NCI-H1092 treated with DMSO at 0.1 percent for 48 hours (cell line): ENCODE measurements at places on chromosomes 2 and 18.

DNA sequence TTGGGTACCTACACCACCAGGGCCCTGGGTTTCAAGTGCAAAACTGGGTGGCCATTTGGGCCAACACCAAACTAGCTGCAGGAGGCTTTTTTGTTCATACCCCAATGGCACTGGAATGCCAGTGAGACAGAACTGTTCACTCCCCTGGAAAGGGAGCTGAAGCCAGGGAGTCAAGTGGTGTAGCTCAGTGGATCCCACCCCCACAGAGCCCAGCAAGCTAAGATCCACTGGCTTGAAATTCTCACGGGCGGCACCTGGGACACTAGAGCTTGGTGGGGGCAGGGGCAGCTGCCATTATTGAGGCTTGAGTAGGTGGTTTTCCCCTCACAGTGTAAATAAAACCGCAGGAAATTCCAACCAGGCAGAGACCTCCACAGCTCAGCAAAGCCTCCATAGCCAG is 46.0 kb upstream of the FAM110C start:
- no peak for DNase-seq

- no peak for DNase-seq
Measured at GRCh38 chr2:10478916-10479315, 30.8 kb upstream of the ODC1 start.

DNA sequence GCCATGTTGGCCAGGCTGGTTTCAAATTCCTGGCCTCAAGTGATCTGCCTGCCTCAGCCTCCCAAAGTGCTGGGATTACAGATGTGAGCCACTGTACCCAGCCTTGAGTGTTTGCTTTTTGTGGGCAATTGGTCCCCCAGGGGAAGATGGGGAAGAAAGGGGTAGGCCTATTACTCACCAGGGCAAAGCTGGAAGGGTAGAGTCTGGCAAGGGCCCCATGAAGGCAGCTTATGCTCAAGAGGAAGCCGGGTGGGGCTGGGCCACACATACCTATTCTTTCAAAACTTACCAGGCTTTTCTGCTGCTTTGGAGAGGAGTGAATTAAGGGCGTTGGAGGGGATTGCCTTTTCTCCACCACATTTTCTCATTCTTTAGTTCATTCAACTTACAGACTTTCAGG is 24.5 kb upstream of the CD28 start:
- DNase-seq, result no peak

DNA sequence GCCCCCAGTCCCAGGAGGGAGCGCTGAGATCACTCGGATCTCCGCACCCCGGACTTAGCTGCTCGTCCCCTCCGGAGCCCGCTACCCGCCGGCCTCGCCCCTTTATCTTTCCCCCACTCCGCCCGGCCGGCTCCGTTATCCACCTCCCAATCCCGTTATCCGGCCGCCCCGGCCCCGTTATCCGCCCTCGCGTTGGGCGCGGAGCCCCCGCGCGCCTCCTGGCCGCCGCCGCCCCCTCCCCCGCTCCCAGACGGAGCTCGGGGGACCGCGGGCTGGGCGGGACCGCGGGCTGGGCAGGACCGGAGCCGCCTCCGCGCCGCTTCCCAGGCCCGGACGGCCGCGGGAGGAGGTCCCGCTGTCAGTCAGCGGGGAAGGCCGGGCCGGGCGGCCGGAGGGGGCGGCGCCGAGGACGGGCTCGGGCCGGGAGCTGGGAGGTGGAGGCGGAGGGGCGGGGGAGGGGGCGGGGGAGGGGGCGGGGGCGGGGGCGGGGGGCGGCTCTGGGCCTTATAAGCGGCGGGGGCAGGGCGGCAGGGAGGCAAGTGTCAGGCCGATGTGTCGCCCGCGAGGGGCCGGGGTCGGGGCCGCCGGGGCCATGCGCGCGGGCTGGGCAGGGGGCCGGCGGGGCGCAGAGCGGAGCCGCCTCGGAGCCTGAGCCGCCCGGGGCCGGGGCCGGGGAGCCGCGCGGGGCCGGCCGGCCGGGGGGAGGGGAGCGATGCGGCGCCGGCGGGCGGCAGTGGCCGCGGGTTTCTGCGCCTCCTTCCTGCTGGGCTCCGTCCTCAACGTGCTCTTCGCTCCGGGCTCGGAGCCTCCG is at the start of gene PKDCC:
Gene PKDCC, plus strand, starts transcription at position 534 of the 811 bp plus-strand sequence. Its CDS starts 179 bp downstream, at position 713.
- DNase-seq, result peak; percentile 4

- DNase-seq, result no peak
Measured at GRCh38 chr2:150931451-150931850, 330.2 kb downstream of the RBM43 start.

DNA sequence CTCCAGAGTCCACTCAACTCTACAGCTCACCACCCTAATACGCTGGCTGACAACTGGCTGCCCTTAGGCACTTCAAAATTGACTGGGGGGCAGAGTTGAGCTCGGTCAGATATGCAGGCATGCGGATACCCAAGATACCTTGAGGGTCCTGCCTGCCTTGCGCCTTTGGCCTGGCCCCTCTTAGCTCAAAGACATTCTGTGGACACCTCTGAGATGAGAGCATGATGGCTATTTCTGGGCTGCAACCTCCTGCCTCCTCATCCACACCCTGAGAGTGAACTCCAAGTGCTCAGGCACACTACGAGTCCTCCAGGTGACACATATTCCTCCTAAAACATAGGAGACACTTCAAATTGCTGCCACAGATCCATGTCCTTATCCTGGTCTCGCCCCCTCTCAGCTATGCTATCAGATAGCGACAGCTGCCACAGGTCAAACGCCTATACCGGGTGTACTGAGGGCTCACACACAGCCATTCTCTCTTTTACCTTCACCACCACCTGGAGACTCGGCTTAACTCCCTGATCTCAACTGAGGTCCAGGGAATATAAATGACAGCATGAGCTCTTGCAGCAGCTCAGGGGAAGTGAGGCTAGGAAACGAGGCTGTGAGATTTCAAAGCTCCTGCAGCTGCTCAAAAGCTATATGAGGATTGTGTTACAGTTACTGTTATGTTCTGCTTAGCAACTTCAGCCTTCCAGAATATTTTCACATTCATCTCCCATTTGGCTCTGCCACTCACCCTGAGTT is 60.5 kb upstream of the TEX51 start:
- DNase-seq, result no peak

DNA sequence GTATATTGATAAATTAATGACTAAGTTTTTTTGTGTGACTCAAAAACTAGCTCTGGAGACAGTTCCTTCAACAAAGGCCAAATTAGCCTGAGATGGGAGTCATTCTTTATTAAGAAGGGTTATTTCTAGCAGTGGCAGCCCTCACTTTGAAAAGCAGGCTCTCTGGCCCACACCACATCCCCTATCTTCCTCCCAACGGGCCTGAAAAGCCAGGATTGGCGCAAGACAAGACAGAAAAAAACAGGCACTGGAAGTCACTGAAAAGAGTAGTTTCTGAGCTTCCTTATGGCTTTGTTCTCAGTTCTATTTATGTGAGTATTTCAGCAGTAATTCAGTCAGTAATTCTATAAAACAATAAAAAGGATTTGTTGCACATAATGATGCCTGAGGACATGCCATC is 149.0 kb downstream of the LAMA3 start:
- no peak for DNase-seq

DNA sequence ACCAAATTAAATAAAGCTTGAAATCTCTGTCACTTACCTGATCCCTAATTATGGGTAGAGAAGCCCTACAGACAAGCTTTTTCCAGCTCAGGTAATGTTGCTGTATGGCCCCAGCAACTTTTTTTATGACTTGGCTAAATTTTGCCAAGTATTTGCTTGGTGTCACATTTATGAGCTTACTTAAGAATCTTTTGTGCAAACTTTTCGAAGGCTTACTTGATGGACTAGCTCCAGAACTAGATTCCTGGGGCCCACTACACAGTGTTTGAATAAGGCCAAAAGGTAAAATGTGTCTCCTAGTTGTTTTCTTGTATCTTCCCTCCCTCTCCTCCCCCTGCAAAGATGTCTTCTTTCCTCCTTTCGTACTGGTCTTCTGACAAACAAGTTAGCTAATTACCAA is 257.9 kb downstream of the OSR1 start:
- no peak for DNase-seq

GRCh38 chr2:141565597-141565996 is 565.2 kb downstream of the LRP1B start:
- DNase-seq, result no peak

DNA sequence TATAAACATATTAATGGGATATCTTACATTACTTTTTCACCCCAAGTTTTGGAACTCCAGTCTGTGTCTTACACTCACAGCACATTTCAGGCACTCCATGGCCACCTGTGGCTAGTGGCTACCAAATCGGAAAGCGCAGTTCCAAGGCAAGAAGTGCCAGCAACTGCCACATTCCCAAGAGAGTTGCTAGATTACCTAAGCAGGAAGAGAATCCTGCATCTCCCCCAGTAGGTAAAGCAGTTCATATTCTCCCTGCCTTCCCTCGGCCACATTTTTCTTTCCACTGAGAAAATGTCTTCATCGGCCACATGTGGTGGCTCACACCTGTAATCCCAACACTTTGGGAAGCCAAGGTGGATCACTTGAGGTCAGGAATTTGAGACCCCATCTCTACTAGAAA is 62.8 kb downstream of the MEX3C start:
- no peak for DNase-seq

- no peak for DNase-seq
Measured at GRCh38 chr18:60936101-60936500, 397.1 kb upstream of the CDH20 start.

GRCh38 chr2:118683460-118683859 is 164.0 kb downstream of the EN1 start:
- no peak for DNase-seq

DNA sequence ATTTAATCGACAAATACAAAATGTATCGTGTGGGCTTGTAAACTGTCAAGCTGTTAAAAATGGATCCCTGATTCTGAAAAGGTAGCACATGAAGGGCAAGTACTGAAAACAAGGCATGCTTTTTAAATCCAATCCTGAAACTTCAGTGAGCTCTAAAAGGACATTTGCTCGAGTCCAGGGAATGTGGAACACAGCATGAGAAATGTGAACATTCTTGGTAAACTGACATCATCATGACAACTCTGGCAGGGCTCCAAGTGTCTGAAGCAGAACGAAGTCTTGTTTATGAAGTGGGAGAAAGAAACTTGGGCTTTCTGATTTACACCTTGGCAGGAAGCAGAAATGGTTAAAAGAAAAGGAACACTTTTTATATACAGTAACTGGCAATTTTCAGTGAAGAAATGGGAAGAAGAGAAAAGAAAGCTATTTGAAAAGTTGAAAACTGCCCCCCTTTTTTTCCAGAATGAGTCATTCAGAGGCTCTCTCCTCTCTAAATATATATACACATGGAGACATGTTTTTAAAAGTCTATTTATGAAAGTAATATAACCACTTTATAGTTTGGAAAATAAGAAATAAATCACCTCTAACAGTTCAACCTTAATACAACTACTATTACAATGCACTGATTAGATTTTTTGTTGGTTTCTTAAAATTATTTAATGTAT is 120.8 kb downstream of the GAREM1 start:
- DNase-seq, result no peak

DNA sequence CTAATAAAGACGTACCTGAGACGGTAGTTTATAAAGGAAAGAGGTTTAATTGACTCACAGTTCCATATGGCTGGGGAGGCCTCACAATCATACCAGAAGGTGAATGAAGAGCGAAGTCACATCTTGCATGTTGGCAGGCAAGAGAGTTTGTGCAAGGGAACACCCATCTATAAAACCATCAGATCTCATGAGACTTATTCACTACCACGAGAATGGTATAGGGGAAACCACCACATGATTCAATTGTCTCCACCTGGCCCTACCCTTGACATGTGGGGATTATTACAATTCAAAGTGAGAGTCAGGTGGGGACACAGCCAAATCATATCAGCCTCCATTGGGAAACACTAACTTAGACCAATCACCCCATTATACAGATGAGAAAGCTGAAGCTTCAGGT is 81.4 kb downstream of the SKA1 start:
- no peak for DNase-seq

DNA sequence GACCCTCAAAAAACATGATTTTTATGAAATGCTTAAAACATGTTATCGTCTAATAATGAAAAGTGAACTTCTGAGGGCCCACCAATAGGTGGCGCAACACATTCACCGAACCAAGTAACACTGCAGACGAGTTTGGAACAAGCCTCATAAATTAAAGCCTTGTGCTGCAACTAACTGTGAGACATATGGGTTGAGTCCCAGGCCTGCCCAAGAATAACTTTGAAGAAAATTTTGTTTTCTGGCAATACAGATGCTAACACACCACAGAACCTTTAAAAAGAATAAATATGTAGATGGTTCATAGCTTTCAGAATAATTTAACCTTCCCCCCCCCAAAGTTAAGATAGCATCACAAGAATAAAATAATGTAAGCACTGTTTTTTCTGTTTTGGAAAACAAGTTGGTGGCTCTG is 285.9 kb downstream of the RNF144A start:
- DNase-seq, result peak; percentile 53

GRCh38 chr2:219417374-219417773 is 803 bp upstream of the DES start:
- DNase-seq, result no peak

GRCh38 chr18:59481436-59481835 is 122.4 kb upstream of the LMAN1 start:
- DNase-seq, result no peak

DNA sequence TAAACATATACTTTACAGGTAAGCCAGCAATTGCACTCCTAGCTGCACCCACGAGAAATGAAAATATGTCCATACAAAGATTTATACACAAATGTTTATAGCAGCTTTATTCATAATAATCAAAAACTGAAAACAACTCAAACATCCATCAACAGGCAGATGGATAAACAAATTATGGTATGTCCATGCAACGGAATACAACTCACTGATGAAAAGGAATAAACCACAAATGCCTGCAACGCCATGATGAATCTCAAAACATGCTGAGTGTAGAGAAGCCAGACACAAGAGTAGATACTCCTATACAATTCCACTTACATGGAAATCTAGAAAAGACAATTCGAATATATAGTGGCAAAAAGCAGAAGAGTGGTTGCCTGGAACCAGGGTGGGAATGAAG is 76.0 kb downstream of the EPAS1 start:
- no peak for DNase-seq

DNA sequence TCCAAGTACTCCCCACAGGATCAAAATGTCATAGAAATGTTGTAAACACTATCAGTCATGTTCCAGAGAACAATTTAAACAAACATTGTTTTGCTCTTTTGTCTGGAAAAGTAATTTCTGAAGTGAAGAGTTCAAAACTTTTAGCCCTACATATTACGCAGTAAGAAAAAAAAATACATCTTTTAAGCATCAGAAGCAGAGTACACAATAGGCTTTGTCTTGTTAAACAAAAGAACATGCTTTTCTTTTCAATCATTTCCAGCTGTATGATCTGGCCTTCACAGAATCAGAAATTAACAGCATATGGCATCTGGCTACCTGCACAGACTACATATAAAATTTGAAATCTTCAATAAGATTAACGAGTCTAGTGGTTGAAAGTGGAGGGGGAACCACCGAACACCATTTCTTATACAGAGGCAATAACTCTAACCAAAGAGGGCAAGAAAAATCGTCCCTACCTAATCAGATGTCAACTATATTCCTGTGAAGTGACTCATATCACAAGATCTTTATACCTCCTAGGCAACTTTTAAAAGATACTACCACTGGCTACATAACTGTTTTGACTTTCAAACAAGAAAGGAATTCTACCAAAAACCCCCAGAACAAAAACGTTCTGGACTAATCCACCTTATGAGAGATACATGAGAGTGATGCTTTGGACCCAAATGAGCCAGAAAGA is 149.3 kb downstream of the EXOC6B start:
- no peak for DNase-seq
